ENCODE measurements at places on chromosomes 11 and 22.

DNA sequence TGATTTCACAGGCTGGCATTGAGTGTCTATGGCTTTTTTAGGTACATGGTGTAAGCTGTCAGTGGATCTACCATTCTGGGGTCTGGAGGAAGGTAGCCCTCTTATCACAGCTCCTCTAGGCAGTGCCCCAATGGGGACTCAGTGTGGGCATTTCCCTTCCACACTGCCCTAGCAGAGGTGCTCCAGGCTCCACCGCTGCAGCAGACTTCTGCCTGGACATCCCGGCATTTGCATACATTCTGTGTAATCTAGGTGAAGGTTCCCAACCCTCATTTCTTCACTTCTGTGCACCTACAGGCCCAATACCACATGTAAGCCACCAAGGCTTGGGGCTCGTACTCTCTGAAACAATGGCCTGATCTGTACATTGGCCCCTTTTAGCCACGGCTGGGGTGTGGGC lies 78.3 kb downstream of the RNF169 start:
- DNase-seq: no peak

DNA sequence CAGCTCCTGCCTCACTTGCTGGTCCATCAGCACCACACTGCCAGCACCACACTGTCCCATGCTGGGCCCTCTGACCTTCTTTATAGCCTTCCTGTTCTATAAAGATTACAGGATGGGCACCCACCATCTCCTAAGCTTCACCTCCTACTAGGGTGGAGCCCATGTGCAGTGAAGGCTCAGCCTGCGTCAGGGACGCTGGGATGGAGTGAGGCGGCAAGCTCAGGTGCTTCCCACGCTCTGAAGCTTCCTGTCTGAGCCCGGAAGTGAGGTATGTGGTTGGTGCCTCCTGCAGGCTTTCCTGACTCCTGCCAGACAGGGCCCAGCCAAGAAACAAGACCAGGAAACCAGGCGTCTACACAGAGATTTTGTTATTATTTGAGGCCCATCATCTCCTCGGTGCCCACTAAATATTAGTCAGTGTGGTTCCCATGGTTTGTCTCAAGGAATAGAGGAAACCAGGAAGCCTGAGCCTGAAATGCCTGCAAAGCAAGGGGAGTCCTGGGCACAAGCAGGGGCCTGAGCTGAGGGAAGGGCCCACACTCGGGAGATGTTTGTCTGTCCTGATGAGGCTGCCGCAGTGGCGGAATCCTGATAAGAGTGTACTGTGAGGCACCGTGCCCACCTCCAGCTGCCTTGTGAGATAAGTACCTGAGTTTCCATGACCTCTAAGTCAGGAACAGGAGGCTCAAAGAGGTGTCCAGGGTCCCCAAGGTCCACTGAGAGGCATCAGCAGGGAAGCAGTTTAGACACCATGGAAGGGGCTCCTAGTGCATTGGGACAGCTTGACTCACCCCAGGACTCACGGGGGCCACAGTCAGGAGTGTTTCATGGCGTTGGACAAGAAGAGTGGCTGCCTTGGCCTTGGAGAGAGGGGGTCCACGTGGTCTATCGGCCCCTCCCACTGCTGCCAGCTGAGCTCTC lies 22.0 kb downstream of the RSPH14 start:
- DNase-seq: no peak

DNA sequence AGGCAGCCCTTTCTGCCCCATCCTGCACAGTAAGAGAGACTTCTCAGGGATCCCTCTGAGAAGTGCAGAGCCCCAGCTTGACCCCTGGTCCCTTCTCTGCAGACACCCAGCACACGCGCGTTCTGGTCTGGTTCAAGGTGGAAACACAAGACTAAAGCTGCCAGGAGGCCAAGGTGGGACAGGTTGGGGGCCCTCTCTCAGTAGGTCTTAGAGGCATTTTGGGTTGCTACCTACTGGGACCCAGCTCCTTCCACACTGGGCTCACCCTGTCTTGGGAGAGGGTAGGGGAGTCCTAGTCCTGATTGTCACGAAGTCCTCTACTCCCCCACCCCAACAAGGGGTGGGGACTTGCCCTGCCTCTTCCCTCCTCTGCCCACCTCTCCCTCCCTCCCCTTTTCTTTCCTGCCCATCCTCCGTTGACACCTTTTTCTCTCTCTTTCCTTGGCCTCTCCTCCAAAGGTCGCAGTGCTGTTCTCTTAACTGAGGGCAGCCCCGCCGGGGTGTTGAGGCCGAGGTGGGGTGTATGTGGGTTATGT lies 763 bp upstream of the SOX10 start:
- DNase-seq: no peak

GRCh38 chr22:43094551-43094950 lies 5.4 kb upstream of the TTLL1 start:
- DNase-seq: no peak

- DNase-seq: no peak
These were observed 12.0 kb downstream of the BRD1 start for GRCh38 chr22:49815641-49816091.

DNA sequence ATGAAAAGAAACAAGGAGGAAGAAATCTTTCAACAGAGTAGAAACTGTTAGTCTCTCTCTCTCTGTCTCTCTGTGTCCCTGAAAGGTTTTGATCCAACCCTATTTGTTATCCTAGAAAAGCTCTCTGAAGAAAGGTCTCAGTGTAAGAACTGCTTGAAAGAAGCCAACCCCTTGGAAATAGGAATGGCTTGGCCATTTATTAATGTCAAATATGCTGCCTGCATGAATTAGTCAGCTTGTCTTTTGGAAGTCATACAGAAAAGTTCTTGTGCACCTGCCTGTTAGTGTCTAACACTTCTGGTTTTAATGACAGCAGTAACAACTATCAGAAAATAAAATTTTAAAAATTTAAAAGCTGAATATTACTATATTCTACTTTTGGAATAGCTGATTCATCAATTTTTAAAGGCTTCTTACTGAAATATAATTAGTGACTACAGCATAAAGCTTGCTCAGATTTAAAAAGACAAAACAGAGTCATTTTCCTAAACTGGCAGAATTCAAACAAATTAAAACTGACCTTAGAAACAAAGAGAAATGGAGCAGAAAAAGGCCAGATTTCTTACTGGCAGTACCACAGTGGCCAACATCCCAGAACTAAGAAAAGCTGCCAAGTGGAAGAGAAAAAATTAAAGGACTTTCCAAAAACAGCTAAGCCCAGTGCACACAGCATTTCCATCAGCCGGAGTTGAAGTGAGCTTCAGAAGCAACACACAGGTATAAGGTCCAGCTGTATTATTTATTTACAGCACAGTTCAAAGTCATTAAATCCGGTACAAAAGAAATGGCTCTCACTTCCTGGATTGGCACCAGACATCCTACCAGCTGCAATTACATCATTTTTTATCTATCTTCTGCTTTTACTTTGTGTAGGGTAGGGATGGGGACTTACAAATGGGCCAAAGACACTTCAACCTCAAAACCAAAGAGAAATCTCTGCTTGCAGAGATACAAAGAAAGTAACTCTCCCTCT lies 76.3 kb downstream of the PRCP start:
- no peak for DNase-seq

GRCh38 chr11:63614136-63614671 lies at the start of gene PLAAT3:
Gene PLAAT3 (minus strand): TSS chr11:63614433. CDS start chr11:63614014, 419 bp downstream.
- DNase-seq: peak; percentile 4

DNA sequence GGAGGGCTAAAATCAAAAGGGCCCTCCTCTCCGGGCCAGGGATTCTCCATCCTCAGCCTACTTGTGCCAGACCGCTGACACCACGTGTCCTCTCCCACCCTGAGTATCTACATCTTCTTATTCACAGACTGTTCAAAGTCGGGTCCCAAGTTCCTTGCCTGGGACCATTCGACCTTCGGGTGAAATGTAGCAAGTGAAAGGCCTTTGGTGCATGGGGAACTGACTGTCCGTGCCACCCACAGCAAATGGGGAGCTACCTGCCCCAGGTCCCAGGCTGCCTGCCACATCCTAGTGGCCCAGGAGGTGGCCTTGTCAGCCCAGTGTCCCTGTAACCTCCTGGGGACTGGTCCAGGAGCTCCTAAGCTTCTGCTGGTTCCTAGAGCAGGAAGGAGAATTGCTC lies 67.3 kb downstream of the RTL6 start:
- DNase-seq: no peak

- no peak for DNase-seq
These were observed 13.5 kb downstream of the RHBDD3 start for GRCh38 chr22:29254286-29254660.

DNA sequence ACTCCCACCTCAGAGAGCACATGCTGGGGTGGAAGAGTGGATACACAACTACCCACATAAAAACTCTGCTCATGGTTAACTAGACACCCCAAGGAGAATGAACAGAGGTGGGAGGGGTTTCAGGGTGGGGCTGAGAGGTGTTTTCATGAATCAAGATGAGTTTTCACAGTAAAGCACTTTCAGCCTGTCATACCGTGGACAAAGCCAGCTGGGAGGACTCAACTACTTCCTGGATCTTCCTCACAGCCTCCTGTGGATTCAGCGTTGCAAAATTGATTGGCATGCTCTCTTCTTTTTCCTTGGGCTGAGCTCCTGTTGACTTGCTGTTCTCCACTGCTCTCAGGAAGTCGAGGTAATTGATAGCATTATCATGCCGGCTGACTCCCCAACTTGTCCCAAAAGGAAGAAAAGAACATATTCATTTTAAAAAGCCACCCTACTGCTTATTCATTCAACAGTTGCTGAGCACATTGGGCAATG lies 168.5 kb downstream of the MPPED1 start:
- DNase-seq: no peak

DNA sequence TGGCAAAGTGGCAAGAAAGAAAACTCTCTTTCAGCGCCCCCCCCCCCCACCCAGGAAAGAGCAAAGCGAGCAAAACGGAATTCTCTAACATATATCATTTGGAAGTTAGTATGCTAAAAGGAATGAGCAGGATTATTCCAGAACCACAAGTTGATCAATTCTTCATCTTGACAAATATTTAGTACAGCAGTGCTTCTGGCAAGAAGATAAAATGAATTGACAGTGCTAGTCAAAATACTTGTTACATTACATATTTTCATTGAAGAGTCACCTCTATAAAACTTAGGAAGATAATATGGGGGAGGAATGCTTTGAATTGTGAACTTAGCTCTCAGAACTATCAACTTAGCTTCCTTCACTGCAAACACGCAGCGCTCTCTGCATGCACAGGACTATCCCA lies 377.4 kb downstream of the DYNC2H1 start:
- no peak for DNase-seq

DNA sequence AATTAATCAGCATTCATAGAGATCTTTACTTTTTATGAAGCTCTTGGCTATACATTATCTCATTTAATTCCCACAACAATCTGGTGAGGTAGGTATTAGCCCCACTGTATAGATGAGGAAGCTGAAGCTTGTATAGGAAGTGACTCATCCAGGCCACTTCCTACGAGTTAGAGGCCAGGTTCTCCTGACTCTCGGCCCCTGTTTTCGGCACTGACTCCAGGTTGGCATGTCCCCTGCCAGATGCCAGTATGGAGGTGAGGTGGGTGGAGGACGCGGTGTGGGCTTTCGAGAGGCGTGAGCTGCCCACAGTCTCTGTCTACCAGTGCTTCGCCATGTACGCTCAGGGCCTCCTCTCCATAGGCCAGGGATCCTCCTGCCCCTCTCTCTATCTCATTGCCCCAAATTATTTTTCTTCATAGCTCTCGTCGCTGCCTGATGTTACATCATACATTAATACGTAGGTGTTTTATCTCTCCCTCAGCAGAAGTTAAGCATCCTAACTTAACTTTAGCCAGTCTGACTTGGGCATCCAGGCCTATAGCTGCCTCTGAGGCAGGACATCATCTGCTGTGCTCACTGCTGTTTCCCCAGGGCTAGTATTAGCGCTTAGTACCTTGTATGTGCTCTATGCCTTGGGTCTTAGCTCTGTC lies 9.0 kb downstream of the DGAT2 start:
- DNase-seq: no peak

DNA sequence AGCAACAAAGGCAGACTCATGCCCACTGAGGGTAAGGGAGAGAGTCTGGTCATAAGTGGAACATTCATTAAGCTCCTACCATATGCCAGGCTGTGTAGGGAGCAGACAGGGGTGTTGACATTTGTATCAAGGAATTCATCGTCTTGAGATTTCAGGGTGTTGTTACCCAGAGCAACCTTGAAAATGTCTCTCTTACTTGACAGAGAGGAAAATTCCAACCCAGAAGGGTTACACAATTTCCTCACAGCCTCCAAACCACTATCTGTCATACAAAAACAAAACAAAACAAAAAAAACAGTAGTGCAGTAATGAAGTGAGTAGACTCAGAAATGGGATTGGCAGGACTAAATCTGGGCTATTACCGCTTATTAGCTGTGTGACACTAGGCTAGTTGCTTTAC lies 113.2 kb downstream of the MIAT start:
- DNase-seq: no peak

DNA sequence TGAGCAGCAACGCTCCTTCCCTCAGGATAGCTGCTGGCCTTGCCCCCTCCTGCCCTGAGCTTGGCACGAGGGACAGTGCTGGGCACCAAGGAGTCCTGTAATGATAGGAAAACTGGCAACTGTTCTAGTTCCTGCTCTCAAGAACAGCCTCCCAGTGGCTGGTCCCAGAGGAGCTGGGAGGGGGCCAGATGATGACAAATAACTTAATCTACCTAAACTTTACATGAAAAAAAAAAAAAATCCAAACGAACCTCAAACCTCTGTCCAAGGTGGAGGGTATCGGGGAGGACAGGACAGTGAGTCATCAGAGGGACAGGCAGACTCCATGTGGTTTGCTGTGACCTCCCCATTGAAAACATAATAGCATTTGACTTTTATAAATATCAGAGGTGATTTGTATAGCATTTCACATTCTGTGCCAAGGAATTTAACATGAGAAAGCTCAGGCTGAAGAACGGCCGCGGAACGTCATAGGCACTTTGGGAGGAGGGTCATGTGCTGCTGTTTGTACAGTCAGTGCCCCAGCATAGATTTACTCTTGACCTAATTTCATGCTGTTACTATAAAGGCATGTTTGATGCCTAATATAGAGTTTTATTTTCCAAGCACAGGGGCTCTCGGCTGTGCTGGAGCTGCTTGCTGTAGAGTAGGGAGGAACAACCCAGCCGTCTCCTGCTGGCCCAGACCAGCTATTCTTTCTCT lies 98.2 kb upstream of the NNMT start:
- no peak for DNase-seq

DNA sequence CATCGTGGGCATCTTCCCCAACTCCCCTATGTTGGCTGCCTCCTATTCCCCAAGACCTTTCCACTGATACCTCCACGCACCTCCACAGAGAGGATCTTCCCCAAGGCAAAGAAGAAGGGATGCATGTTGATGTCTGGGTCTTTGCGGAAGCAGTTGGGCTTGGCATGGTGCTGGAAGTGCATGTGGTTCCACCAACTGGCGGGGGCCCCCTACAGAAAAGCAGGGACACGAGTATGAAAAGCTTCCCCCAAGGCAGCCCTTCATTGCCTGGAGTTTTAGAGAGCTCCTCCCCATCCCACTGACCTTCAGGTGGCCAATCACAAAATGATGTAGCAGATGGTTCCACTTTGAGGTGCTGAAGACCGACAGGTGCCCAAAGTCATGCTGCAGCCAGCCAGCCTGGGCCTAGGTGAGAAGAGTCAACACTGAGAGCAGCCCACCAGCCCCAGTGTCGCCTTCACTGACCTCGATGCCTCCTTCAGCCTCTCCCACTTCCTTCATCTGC lies 6.1 kb downstream of the FADS1 start:
- no peak for DNase-seq
